ENCODE measurements at places on chromosomes 1 and 21. TPM values are rescaled to one million over a fixed set of nuclear protein-coding genes. Genes with fewer than 3 reads are reported as not detected.

- DNase-seq: no peak
These were observed 4.7 kb downstream of the VCAM1 start for GRCh38 chr1:100724281-100724680.

- DNase-seq: no peak
These were observed 9.7 kb upstream of the FOXO6 start for GRCh38 chr1:41351262-41352151.

DNA sequence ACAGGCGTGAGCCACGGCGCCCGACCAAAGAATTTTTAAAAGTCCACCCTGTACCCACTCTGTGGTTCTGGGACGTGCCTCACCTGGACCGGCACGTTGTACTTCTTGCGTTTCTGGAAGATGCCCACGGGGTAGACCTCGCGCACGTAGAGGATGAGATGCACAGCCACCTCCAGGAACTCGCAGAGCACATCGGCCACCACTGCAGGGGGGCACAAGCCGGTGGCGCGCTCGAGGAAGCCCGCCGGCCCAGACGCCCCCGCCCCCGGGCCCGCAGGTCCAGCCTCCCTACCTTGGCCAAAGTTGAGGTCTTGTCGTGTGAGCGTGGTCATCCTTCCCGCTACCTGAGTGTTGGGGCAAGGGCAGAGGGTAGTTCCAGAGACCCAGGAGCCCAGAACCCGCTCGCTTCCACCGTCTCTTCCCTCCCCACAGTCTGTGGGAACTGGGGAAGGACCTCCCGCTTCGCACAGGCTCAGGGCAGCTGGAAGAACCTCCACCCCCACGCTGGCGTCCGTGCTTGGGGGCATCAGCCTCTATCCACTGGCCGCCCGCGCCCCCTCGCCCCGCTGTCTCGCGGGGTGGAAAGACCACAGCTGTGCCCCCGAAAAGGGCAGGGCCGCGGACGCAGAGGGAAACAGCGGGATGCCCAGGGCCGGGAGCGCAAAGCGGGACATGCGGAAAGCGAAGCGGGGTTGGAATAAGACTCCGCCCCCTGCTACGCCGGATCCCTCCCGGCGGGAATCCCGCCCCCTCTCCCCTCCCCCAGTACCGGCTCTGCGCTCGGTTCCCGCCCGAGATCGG is 478 bp downstream of the MAD2L2 start:
- no peak for DNase-seq

The PGLYRP4 gene
- not detected for polyA plus RNA-seq

The FLG2 gene
- polyA plus RNA-seq: not detected

DNA sequence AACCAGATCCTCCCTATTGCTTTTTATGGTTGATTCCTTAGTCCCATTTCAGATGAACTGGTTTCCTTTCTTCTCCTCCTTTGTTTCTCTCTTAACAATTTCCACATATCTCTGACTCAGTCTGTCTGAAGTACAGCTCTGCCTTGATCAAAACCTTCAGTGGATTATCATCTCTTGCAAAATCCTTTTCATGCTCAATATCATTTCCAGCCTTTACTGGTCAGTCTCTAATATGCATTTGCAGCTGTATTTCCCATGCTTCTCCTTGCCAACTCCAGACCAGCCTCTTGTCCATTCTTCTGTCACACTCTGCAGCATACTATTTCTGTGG is 72.2 kb downstream of the SNX7 start:
- DNase-seq: no peak

DNA sequence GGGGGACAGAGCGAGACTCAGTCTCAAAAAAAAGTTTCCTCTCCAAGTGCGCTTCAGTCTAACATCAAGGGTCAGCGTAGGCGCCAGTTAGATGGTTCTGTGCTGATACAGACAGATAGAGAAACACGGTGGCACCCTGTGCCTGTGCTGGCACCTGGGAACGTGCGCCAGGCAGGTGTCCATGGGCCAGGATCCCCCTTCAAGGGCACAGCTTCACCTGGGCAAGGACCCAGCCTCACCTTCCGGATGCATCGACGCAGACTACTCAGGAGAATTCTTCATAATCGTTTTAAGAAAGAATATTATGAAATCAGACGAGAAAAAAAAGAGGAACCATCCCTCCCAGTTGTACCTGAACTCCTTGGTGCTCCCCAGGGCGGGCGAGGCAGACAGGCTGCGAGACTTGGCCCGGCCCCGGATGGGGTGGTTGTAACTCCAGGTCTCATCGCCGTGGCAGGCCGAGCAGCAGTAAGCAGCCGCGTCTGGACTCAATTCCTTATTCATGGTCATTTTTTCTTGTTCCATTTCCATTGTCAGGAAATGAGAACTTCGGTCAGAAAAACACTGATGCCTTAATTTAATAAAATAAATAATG is 13.3 kb downstream of the NADK start:
- no peak for DNase-seq

The KRTAP7-1 gene
- not detected for polyA plus RNA-seq

DNA sequence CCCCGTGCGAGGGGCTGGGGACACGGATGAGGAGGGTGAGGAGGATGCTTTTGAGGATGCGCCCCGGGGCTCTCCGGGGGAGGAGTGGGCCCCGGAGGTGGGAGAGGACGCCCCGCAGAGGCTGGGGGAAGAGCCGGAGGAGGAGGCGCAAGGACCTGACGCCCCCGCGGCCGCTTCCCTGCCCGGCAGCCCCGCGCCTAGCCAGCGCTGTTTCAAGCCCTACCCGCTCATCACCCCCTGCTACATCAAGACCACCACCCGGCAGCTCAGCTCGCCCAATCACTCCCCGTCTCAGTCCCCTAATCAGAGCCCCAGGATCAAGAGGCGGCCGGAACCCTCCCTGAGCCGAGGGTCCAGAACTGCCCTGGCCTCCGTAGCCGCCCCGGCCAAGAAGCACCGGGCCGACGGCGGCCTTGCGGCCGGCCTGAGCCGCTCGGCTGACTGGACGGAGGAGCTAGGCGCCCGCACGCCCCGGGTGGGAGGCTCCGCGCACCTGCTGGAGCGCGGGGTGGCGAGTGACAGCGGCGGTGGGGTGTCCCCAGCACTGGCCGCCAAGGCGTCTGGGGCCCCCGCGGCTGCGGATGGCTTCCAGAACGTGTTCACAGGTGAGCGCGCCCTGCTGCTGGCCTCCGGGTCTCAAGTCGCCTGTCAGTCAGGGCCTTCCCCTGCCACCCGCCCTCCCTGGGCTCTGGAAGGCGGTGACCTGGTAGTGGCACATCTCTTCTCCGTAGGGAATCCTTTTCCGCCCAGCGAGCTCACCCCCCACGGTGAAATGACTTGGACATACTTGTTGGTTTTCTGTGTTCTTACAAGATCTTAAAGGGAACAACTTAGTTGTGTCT is 1.7 kb downstream of the FMN2 start:
- no peak for DNase-seq

DNA sequence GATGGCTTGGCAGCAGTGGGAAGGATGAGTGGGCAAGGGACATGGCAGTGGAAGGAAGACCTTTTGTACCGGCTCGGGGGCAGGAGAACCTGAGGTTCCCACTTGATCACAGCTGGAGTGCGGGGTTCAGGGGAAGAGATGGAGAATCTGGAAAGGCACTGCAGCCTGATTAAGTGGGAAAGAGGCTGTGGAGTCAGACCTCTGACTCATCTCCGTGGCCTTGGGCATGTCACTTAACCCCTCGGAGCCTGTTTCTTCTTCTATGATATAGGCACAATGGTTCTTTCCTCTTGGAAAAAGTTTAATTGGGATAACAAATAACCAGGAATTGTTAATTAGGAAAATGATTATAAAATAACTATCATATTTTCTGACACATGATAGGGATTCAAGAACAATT is 13.1 kb upstream of the TMEM61 start:
- DNase-seq: no peak

GRCh38 chr1:25707280-25708016 is 90.9 kb downstream of the MAN1C1 start:
- no peak for DNase-seq
